T-helper 2 cell (primary cell): ENCODE measurements at places on chromosomes 16 and 17.

DNA sequence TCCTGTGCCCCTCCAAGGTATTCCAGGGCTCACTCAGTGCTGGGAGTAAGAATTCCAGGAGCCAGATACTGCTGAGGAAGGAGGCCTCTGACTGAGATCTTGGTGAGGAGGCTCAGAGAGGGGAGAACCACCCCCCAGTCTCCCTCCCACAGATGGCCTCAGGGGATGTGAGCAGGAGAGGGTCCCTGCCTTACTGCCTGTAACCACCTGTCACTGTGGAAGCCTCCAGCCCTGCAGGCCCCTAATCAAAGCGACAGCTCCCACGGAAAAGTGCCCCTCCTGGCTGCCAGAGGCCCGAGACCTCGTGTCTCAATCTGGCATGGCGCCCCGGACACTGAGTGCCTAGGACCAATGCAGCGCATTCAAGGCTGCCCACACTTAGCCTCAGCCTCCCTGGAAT lies 7.7 kb upstream of the C17orf113 start:
- DNase-seq = no peak

GRCh38 chr17:7147772-7148171 lies 31.4 kb downstream of the ASGR1 start:
- no peak for DNase-seq

GRCh38 chr17:73519714-73520368 lies 124.4 kb downstream of the SDK2 start:
- DNase-seq = no peak

- DNase-seq = no peak
These were observed 14.0 kb downstream of the LDHD start for GRCh38 chr16:75102595-75102994.
